ENCODE measurements at places on chromosomes 6 and 20.

DNA sequence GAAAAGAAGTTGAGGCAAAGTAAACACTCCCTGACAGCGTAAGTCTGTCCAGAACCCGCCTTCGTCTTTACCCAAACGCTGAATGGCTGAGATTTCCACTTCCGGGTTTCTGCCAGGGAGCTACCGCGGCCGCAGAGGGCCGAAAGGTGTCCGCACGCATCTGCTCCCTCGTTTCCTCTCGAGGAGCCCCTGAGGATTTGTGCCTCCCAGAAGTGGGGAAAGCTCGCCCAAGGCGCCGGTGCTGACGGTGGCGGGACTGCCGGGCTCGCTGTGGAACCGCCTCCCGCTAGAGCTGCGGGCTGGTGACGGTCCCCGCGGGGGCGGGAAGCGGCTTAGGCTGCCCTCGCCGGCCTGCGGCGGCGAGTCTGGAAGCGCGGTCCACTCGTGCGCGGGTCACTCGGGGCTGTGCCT, 1760.2 kb upstream of the DEFB115 start:
- no peak for DNase-seq

- DNase-seq: no peak
Measured at GRCh38 chr6:165663736-165664558, 906 bp upstream of the PDE10A start.

DNA sequence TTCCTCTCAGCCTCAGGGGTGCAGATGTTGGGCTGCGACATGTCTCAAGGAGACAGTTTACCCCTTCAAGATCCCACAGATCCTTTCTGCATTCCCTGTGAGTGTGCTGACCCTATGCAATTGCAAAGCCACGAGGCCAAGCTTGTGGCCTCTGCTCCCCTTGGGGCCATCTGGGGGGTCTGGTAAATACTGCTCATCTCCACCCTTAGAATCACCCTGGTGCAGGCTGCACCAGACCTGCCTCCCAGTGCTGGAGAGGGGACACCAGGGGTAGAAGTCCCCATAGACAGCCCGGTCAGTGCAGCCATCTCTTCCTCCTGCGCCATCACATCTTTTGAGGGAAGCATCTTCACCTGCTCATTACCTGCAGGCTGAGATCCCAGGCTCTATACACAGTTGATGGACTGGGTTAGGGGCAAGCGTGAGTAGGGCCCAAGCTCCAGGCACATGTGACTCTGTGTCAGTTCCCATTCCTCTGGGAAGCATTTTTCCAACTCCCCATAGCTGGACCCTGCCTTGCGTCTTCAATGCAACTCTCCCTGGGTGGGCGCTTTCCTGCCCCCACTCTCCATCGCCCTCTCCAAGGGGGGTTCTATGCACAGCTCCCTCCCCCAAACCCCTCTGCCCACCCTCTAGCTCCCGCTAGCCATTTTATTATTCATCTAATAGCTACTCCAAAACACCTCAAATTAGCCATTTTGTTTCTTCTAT, 53.9 kb downstream of the THBS2 start:
- DNase-seq: no peak

- DNase-seq: peak; percentile 51
Measured at GRCh38 chr6:110708295-110708950, 106.8 kb downstream of the CDK19 start.

DNA sequence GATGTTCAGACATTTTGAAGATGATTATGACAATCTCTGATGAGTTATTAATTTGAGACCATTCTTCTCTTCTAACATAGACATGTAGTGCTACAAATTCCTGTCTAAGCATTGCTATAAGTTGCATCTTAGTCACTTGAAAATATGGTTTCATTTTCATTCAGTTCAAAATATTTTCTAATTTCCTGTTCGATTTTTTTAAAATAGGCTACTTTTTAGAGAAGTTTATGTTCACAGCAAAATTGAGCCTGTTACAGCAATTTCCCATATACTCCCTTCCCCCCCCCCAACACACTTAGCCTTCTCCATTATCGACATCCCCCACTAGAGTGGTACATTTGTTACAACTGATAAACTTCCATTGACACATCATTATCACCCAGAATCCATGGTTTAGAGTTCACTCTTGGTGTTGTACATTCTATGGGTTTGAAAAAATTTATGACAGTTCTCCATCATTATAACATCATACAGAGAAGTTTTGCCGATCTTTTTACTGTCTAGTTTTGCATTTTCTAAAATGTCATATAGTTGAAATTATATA, 31.2 kb downstream of the PLAGL1 start:
- DNase-seq: no peak

GRCh38 chr20:2920473-2920872, 47.2 kb downstream of the PTPRA start:
- no peak for DNase-seq

GRCh38 chr20:44001667-44002596, 87.3 kb downstream of the TOX2 start:
- DNase-seq: no peak

DNA sequence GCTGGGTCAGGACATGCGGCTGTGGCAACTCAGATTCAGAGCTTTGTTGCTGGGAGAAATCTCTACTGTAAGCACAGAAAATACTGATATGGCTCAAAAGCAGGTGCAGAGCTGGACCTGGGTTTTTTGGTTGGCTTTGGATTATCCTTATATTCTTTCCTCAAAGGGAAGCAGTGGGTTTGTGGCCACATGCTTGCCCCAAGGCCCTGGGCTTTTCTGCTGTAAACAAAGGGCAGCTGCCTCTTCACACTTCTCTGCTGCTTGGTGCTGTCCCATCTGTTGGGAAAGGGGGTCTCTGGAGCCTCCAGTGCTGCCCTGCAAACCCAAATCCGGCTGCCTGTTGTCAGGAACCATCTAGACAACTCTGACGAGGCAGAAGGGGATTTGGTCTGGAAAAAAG, 52.4 kb downstream of the ANKRD6 start:
- no peak for DNase-seq

GRCh38 chr20:46995561-46996142, 101.0 kb downstream of the EYA2 start:
- DNase-seq: no peak

DNA sequence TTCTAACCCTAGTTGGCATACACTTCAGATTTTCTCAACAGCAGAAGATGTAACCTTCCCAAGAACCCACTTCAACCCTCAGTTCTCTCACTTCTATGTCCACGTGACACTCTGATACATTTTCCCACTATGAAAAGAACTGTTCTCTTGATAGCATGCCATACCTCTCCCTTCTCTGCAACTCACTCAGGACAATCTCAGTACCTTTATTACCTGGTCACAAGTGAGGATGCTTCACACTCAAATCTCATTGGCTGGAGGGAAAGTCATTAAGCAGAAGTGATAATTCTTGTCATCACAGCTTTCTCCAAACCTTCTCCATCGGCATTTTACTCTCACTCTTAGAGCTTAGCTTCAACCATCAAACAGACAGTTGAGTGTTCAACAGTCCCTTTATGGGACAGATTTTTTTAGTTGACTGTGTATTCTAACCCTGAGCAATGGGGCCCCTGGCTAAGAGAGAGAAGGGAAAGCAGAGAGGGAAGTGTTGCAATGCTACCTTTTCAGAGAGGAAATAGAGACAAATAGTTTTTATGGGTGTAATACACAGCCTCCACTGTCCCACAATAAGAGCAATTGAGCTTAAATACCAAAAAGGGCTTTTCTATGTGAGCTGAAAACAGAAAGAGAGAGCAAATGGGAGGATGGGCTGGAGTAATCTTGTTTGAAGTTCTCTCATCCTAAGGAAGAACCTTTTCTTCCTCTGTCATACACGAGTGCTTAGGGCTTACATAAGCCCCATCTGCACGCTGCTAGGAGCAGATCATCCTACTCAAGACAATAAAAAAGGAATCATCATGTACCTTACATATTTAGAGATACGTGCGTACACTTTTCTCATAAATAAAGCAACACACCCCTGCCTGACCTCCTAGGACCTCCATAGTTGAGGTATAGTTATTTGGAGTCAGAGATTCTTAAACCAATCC, 16.0 kb downstream of the HLA-DPA1 start:
- no peak for DNase-seq

DNA sequence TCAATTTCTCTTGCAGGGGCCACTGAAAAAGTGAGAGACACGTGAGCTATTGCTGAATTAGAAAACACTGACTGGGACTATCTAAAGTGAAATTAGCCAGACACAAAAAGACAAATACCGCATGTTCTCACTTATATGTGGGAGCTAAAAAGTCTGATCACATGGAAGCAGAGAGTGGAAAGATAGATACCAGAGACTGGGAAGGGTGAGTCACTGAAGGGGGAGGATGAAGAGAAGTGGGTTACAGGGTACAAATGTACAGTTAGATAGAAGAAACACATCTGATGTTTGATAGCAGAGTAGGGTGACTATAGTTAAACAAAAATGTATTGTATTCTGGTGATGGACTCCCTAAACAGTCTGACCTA, 13.4 kb downstream of the CST3 start:
- DNase-seq: no peak

Measured in M059J (cell line).